Right renal cortex interstitium (tissue), 3 donors: ENCODE measurements at places on chromosomes 1 and 21. TPM values are rescaled to one million over a fixed set of nuclear protein-coding genes. Genes with fewer than 3 reads are reported as not detected.

- DNase-seq: no peak
Observed at GRCh38 chr21:14955936-14956520, 108.8 kb downstream of the NRIP1 start.

- DNase-seq: no peak
Observed at GRCh38 chr1:170697316-170697715, 33.4 kb downstream of the PRRX1 start.

- DNase-seq: no peak
Observed at GRCh38 chr1:239995281-239995680, 96.4 kb upstream of the FMN2 start.

- peak; percentile 21 for DNase-seq
Observed at GRCh38 chr1:241999026-241999425, at the start of gene MAP1LC3C. TSS of gene MAP1LC3C (minus strand) at chr1:241999098. CDS start at chr1:241999008, 90 bp downstream.

ARHGEF16 gene
- 17.0 TPM for polyA plus RNA-seq
